ENCODE measurements at places on chromosomes 4 and X.

- DNase-seq, result no peak
Observed at GRCh38 chrX:12411831-12412230, 273.6 kb downstream of the FRMPD4 start.

GRCh38 chr4:6265546-6265945, 4.1 kb upstream of the WFS1 start:
- DNase-seq, result no peak

DNA sequence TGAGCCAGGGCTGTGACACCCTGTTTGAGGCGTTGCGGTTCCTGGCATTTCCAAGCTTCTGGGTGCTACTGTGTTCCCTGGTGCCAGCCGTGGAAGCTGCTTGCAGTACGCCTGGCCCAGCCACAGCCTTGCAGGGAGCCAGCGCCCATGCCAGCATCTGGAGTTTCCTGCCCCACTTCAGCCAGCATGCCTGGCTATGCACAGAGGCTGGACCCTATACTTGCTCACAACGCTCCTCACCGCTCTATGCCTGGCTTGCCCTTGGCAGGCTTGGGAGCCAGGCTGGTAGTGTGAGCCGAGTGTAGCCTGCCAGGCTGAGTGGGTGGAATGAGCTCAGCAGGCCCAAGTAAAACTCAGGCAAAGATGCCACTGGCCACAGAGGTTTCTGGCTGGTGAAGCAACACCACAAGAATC, 22.4 kb downstream of the PRRG1 start:
- no peak for DNase-seq

- no peak for DNase-seq
Observed at GRCh38 chr4:136281889-136282288, 1250.4 kb downstream of the PCDH18 start.

DNA sequence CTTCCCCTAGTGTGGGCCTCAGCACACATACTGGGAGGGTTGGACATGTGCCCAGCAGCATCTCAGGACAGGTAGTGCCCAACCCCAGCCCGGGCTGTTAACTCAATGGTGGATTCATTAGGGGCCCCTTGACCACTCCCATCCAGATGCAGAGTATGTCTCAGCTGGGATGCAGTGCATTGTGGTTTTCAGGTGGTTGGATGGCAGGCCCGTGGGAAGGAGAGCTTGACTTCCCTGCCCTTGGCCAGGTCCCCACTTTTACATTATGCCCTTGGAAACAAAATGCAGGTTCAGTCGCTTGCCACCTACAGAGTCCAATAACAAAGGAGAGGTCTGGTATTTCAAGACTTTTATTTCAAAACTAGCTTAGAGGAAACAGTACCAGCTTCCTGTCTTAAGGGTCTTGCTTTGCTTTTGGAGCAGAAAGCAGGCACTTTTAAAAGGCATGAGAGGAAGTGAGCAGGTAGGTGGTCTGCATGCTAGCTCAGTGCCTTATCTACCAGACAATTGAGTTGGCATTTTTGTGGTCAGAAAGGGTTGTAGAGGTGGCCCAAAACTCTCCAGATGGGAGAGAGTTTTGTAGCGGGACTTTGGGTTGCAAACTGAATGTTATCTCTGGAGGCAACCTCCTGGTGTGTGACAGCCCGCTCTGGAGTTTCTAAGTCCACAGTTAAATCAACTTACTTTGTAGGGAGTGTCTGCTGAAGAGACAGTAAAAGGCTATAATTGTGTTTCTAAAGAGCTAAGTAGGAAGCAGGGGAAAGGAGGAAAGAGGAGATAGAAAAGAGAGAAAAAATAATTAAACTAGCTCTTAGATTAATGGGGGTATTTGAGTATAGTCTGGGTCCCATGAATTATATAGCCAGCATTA, 171.0 kb downstream of the GALNTL6 start:
- DNase-seq, result no peak

DNA sequence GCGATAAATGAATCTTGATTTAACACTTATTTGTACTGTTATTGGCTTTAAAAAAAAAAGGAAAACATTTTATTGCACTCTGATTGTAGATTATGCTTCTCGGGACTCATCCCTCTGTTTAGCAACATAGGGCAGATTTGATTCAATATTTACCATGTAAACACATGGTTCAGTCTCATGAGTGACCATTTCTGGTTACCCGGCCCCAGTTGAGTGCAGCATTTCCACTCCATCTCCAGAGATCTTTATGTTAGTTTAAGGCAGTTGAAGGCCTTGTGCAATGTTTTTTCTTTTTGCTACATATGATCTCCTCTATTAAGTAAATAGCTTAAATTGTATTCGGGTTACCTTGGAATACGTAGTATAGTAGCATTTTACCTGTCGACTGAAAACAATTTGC, 143.3 kb upstream of the RPS6KA3 start:
- no peak for DNase-seq

GRCh38 chr4:187232196-187232595, 508.5 kb upstream of the FAT1 start:
- no peak for DNase-seq

Measured in cortex of kidney (tissue), 1 donor.